ENCODE measurements at places on chromosomes 6 and 20.

DNA sequence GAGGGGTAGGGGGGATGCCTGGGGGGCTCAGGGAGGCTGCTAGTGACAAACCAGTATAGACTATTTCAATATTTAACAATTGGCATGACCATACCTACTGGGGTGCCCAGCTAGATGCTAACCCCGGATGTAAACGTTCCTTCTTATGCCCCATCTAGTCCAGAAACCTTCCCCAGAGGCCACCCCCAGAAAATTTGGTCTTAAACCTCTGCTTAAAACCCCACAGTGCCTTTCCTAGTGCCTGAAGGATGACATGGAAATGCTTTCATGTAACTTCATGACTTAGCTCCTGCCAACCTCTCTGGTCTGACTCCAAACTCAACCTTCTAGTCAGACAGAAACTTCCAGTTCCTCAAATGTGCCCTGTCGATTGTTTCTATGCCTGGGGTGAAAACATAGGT, 52.0 kb downstream of the JPH2 start:
- peak; percentile 69 for DNase-seq

- no peak for DNase-seq
Observed at GRCh38 chr6:50271266-50271665, 221.5 kb upstream of the DEFB112 start.

- DNase-seq, result no peak
Observed at GRCh38 chr6:111700135-111700690, 94.5 kb upstream of the TRAF3IP2 start.

DNA sequence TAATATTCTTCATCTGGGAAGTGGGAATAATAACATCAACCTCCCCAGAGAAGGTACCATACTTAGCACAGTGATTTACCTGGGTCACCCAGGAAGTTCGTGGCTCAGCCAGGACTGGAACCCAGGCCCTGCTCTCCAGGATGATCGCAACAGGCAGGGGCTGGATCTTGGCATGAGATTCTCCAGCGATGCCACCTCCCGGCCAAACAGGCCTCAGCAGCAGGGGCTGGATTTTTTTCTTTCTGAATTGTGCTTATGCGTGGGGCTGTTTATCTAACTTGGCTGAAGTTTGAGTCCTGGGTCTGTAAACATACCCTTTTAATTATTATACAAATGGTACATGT, 129.5 kb upstream of the PTPN1 start:
- DNase-seq, result no peak

DNA sequence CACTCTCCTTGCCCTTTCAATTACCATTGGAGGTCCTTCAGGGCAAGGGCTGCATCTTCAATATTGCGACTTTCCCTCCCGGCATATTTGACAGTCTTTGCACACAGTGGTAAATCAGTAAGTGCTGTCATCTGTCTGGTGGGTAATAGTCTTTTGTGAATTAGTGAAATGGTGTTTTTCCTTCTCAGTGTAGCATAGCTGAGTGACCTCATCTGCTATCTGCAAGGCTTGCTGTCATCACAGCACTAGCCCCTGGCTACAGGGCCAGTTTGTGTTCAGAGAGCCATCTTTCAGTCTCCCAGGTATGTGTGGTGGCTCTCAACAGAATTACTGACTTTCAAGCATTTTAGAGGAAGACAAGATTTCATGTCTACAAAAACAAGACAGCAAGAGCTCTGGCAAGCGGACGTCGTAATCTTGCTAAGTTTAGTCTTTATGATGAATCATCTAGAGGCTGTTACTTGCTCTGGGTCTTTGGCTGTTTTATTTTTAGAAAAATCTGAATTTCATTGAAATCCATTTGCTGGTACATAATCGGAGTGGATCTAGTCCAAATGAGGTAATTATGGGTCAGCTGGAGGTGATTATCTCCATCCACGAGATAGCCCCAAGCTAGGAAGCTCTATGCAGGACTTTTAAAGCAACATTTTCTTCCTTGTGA, 528.9 kb downstream of the EPM2A start:
- no peak for DNase-seq
